Heart left ventricle (tissue), 16 donors: ENCODE measurements at places on chromosomes 2 and 18.

DNA sequence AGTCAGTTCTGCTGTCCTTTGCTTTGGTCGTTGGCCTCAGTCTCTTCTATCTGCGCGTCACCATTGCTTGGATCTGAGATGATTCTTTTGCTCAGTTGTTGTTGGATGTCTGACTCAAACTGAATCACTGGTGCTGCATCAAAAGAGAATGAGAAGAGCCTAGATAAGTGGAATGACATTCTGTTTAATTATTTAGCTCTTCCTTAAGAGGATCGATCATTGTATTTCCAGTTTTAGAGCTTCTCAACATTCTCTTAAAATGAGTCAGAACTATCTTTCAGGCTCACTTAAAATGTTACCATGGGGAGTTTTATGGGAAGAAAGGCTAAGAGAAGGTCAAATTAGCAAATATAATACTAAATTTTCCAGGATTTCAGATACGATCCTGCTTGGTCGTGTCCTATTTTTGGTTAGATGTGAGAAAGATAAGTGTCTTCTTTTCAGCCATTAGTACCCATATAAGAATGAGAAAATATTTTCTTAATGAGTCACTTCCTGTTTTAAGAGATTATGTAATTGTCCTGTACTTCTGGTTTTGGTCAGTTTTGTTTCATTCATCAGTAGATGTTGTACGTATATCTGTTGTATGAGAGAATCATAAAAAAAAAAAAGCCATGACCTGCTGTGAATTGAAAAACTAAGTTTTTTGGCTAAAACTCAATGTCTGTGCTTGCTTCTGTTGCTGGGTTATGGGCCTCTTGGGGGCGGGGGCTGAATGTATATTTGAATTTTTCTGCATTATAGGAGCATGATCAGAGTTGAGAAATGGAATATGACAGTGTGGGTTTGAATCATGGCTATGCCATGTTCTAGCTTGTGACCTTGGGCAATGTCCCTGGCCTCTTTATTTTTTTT is 31.6 kb upstream of the CASP10 start:
- no peaks in the 10 kb centered on the region for H3K27me3 ChIP-seq
- H3K4me1 ChIP-seq, result peaks cover 41% of the 10 kb centered on the region
- H3K4me3 ChIP-seq, result no peak overlapping the region
- peak overlapping the region; percentile 66 for H3K27ac ChIP-seq
- no peak for DNase-seq

GRCh38 chr2:17136231-17136630 is 382.0 kb downstream of the RAD51AP2 start:
- no peaks in the 10 kb centered on the region for H3K36me3 ChIP-seq
- no peak overlapping the region for H3K4me3 ChIP-seq
- no peaks in the 10 kb centered on the region for H3K4me1 ChIP-seq
- H3K27ac ChIP-seq, result no peak overlapping the region

DNA sequence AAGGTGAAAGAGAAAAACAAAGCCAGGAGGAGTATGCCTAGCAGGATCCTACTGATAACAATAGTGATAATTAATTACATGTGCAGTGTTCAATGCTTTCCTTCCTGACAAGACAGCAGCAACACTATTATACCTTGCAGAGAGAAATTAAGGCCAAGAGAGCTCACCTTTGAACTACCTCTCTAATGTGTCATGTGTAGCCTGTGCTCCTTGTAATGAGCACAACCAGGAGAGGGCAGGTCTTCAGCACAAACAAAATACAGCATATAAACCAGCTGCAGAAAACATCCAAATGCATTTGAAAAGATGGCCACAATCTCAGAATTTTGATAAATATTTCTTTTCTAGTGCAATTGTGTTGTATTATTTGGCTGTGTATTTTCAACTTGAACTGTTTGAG is 1425.7 kb downstream of the DSC3 start:
- H3K36me3 ChIP-seq, result no peaks in the 10 kb centered on the region
- no peak overlapping the region for H3K27ac ChIP-seq
- H3K4me1 ChIP-seq, result no peaks in the 10 kb centered on the region
- no peaks in the 10 kb centered on the region for H3K27me3 ChIP-seq
- H3K4me3 ChIP-seq, result no peak overlapping the region
- no peak for DNase-seq

- no peaks in the 10 kb centered on the region for H3K4me1 ChIP-seq
- no peak overlapping the region for H3K4me3 ChIP-seq
- DNase-seq, result no peak
- H3K27ac ChIP-seq, result no peak overlapping the region
Observed at GRCh38 chr2:168047091-168047690, 200.2 kb downstream of the STK39 start.

- no peaks in the 10 kb centered on the region for H3K27me3 ChIP-seq
- H3K27ac ChIP-seq, result no peak overlapping the region
- no peaks in the 10 kb centered on the region for H3K4me1 ChIP-seq
- H3K4me3 ChIP-seq, result no peak overlapping the region
- H3K36me3 ChIP-seq, result no peaks in the 10 kb centered on the region
Observed at GRCh38 chr2:33406622-33407021, 69.8 kb upstream of the RASGRP3 start.

DNA sequence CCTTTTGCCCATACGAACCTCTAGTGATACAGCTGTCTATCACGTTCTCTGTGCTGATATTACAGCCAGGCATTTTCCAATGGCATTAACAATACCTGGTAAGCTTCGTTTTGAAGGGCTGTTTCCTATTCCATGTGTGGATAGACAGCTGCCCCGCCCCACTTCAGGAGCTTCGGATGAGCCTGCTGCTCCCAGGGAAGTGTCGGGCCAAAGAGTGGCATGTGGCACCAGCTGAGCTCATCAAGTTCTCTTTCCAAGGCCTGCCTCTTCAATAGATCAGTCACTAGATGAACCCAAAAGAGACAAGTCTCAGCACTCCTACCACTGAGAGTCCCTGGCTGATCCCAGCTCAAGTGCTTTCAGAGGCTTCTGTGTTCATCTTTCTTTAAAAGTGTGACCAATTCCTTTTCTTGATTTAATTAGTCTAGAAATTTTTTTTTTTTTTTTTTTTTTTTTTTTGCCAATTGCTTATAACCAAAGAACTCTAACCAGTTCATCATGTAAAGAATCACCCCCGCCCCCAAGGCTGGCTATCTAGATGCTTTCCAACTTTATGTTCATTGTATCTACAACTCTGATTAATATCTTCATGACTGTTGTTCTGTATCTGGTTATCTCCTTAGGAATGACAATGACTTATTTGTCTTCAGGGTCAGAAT is 46.6 kb downstream of the HDAC4 start:
- H3K4me1 ChIP-seq, result peaks cover 19% of the 10 kb centered on the region
- no peaks in the 10 kb centered on the region for H3K27me3 ChIP-seq
- peaks cover 23% of the 10 kb centered on the region for H3K36me3 ChIP-seq
- no peak overlapping the region for H3K4me3 ChIP-seq
- H3K27ac ChIP-seq, result no peak overlapping the region
- DNase-seq, result no peak

DNA sequence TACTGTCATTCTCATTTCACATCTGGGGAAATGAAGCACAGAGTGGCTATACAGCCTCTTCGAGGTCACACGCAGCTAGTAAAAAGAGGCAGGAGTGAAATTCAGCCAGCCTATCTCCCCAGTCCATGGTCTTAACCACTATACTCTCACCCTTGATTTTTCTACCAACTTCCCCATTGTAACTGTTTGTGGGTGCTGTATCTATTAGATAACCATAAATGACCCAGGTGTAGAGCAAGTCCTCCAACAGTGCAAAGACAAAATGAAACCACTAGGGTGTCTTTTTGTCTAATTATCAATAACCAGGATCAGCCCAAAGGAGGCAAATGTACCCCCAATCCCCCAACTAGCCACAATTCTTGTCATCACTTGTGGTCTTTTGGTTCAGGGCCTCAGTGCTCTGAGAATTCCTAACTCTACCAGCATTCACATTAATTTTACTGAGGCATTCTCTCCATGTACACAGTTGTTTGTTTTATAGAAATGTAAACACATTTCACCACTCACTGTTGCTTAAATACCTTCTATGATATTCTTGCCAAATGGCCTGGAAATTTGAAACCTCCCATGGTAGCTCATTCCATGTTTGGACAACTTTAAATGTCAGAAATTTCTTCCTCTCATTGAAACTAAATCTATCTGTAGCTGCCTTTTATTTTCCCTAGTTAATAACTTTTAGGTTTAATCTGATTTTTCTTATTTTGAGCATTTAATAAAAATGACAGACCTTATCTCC is 58.7 kb downstream of the SLC40A1 start:
- H3K27me3 ChIP-seq, result no peaks in the 10 kb centered on the region
- peak overlapping the region; percentile 32 for H3K27ac ChIP-seq
- no peak overlapping the region for H3K4me3 ChIP-seq
- H3K4me1 ChIP-seq, result peaks cover 13% of the 10 kb centered on the region
- H3K36me3 ChIP-seq, result no peaks in the 10 kb centered on the region
- no peak for DNase-seq

DNA sequence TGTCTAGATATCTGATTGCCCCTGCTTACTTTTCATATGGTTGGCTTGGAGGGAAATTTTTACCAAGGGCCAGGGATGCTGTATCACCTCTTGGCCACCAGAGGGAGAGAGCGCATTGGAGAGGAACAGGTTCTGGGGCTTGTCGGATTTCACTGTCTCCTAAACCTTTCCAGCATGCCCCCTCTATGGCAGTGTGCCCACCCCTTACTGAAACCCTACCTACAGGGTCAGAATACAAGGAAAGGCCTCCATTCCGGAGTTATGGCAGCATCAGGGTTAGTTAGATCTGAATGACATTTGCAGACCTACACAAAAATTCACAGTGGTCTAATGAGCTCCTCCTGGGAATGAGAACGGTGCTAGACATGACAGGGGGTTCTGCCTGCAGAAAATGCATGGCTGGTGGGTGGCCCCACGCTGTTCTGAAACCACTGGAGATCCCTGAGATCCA is 5.8 kb downstream of the SLC14A2 start:
- H3K36me3 ChIP-seq, result no peaks in the 10 kb centered on the region
- H3K4me3 ChIP-seq, result no peak overlapping the region
- H3K27me3 ChIP-seq, result no peaks in the 10 kb centered on the region

GRCh38 chr2:69933839-69934613 is 19.1 kb downstream of the MXD1 start:
- H3K27me3 ChIP-seq, result no peaks in the 10 kb centered on the region
- no peak for DNase-seq
- H3K4me3 ChIP-seq, result no peak overlapping the region
- H3K27ac ChIP-seq, result no peak overlapping the region
- peaks cover 14% of the 10 kb centered on the region for H3K36me3 ChIP-seq

GRCh38 chr2:138323382-138324067 is 178.0 kb upstream of the SPOPL start:
- no peak overlapping the region for H3K27ac ChIP-seq
- no peaks in the 10 kb centered on the region for H3K27me3 ChIP-seq
- H3K4me3 ChIP-seq, result no peak overlapping the region
- H3K4me1 ChIP-seq, result no peaks in the 10 kb centered on the region
- no peaks in the 10 kb centered on the region for H3K36me3 ChIP-seq

GRCh38 chr2:217616936-217617335 is 385.9 kb downstream of the TNS1 start:
- H3K27ac ChIP-seq, result no peak overlapping the region
- H3K4me1 ChIP-seq, result peaks cover 8% of the 10 kb centered on the region
- no peak overlapping the region for H3K4me3 ChIP-seq
- H3K36me3 ChIP-seq, result no peaks in the 10 kb centered on the region

- H3K4me1 ChIP-seq, result peaks cover 48% of the 10 kb centered on the region
- H3K27me3 ChIP-seq, result no peaks in the 10 kb centered on the region
- peak overlapping the region; percentile 9 for H3K4me3 ChIP-seq
Observed at GRCh38 chr2:231190531-231191197, 7.8 kb upstream of the ARMC9 start.

DNA sequence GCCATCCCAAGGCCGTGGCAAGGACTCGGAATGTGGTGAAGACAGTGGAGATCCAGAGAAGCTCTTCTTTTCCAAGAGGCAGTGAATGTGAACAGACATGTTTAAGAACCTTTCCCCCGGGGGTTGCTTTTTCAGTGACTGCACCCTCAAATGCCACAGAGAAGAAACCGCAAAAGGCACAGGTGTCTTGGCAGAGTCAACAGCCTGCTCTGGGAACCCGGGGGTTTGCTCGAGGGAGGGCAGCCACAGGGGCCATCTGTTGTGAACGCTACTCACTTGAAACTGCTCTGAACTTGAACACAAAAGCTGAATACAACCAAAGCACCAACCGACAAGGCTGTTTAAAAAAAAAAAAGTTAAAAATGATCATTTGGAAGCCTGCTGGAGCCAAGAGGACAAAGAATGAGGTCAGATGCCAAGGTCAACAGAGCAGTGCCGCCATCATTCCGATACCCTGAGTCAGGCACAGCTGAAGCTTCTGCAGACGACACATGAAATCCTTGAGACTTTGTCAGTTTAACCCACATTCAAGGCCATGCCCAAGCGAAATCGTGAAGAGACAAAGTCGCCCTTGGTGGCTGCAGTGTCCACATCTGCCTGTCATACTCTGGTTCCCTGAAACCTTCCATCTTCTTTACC is 47.4 kb downstream of the PSMG2 start:
- H3K27me3 ChIP-seq, result no peaks in the 10 kb centered on the region
- H3K4me1 ChIP-seq, result no peaks in the 10 kb centered on the region
- no peaks in the 10 kb centered on the region for H3K36me3 ChIP-seq
- no peak overlapping the region for H3K4me3 ChIP-seq

DNA sequence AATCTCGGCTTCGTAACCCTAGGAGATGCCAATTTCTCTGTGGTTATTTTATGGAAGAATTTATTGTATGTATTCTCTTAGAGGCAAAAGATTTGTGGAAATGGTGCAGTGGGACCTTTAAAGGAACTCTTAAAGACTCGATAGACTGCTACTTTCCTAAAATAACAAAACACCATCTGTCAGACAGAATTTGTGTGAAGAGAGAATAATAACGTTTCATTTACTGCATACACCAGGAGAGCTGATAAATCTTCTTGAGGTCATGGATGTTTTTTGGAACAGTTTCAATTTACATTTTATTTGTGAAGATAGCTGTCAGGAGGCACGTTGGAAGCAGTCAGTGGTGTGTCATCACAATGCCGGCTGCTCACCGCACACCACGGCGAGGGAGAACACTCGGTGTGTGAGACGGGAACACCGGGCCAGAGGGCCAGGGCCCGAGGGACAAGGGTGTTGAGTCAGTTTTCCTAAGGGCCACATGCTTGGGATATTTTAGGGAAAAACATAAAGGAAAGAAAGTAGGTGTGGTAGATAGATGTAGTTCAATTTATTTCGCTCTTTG is 1681.0 kb upstream of the DDX18 start:
- no peaks in the 10 kb centered on the region for H3K36me3 ChIP-seq
- no peak overlapping the region for H3K4me3 ChIP-seq
- DNase-seq, result no peak
